ENCODE measurements at places on chromosomes 1 and 21. TPM values are rescaled to one million over a fixed set of nuclear protein-coding genes. Genes with fewer than 3 reads are reported as not detected.

DNA sequence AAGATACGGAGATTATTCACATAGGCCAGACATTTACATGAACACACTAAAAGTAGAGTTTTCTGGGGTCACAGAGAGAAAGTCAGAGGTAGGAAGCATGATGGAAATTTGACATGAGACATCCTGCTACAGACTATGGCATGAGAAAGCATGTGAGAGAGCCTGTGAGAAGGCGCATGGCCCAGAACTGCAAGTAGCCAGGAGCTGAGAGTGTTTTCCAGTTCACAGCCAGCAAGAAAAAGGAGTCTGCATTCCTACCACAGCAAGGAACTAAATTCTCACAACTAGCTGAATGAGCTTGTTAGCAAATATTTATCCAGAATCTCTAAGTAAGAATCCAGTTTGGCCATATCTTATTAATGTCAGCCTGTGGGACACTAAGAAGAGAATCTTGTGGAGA, 673.3 kb downstream of the BRINP3 start:
- DNase-seq: no peak

The AQP10 gene
- total RNA-seq: 0.13 TPM

DNA sequence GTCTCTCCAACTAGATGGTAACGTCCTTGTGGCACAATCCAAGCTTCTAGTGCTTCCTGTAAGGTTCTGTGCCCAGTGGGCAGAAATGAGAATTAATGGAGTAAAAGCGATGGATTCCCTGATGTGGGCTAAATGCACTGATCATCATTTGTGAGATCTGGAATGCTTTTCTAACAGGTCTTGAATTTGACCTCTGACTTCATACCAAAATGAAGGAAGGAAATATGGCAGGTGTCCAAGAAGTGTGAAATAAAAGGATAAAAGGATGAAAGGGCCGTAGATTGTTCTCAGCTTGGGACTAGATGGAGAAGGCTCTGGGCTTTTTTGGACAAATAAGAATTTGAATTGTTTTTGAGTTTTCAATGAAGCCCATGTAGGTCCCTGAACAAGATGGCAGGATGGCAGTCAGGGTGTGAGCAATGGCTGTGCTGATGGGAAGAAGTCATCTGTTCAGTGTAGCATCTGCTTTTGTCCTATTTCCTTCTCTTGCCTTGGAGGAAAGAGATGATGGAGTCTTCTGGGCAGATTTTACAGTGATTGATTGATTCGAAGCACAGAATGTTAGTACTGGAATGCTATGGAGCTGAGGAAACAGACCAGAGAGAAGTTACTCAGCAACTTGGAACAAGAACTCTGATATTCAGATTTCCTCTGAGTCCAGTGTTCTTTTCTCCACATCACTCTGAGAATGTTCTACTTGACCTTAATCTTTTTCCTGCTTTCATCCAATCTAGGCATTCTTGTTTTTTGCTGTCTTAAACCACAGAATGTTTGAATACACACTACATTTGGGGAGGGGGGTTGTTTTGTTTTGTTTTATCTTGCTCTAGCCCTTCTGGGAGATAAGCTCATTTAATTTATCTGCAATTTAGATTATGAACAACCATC, 286.0 kb downstream of the HLX start:
- DNase-seq: peak; percentile 43

DNA sequence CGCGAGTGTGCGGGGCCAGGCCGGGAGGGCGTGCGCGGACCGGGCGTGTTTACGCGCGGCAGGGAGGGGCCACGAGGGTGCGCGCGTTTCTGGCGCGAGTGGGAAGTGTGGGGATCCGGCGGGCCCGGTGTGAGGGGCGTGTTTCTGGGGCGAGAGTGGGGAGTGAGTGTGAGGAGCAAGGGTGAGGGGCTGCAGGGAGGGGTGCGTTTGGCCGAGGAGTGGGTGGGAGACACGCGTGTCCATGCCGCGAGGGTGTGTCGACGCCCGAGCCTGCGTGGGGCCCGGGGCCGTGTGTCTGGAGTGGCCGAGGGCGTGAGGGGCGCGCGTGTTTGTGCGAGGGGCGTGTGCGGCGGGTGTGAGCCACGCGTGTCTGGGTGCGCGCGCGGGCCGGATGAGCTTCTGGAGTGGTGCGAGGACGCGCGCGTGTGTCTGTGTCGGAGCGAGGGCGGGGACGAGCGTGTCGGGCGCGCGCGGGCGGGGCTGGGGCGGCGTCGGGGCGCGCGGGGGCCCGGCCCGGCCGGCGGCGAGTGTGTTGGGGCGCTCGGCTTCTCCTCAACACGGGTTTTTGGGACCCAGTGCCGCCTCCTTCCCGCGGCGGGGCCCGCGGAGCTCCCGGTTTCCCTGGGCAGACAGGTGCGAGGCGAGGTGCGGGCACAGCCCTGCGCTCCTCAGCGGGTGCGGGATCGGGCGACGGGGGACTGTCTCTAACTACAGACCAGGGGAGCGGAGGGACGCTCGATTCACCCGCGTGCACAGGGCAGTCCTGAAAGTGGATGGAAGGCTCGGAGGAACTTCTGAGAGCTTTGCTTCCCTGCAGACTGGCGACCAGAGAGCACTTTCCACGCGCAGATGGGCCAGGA, 65.8 kb upstream of the VAMP3 start:
- no peak for DNase-seq

DNA sequence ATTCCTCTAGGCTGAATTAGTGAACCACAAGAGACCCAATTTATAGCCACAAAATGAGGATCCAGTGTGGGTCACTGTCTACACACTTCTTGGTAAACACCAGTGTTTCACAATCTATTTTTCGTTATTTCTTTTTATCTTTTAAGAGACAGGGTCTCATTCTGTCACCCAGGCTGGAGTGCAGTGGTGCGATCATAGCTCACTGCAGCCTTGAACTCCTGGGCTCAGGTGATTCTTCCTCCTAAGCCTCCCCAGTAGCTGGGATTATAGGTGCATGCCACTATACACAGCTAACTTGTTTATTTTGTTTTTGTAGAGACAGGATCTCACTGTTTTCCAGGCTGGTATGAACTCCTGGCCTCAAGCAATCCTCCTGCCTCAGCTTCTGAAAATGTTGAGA, 29.3 kb upstream of the SLC45A3 start:
- no peak for DNase-seq

DNA sequence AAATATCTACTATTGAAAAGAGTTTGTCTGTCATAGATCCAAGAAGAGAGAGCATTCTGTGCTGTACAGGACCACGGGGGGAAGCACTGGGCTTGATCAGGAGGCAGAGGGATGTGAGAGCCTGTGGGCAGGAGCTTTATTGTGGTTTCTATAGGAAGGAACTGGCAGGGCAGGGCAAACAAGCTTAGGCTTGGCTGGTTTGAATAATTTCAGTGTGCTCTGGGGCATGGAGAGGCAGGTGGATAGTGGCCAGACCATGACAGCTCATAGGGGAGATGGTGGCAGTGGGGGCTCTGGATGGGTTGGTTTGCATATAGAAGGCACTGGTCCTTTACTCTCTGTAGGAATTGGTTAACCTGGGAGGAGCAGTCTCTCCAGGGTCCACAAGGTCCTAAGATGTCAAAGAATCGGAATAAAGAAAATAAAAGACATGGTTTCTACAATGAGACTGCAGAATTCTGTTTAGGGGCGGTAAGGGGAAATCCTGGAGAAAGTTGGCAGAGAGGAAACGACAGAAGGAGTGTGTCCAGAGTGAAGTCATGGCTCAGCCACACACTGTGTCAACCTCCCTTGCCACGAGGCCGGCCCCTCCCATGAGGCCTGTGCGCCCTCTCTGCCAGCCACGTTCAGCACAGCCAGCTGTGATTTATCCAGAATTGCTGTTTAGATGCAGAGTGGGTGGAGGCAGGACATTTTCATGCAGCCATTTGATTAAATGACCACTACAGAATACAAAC, 81.7 kb upstream of the PGBD5 start:
- DNase-seq: no peak

DNA sequence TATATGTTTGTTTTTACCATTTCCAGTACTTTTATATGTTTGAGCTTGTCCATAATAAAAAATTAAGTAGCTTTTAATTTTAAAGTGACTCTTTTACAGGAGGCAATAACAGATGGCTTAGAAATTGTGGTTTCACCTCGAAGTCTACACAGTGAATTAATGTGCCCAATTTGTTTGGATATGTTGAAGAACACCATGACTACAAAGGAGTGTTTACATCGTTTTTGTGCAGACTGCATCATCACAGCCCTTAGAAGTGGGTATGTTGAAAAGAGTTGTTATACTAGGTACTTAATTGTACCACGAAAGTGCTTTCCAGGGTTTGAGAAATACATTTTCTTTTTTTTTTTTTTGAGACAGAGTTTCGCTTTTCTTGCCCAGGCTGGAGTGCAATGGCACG, 46.1 kb downstream of the RNF2 start:
- DNase-seq: no peak

The SEC16B gene
- 0.53 TPM for total RNA-seq
